Anterior cingulate cortex (tissue), 58 donors: ENCODE measurements at places on chromosomes 6 and 20.

GRCh38 chr6:16334671-16335070, 96.3 kb downstream of the GMPR start:
- DNase-seq = no peak

DNA sequence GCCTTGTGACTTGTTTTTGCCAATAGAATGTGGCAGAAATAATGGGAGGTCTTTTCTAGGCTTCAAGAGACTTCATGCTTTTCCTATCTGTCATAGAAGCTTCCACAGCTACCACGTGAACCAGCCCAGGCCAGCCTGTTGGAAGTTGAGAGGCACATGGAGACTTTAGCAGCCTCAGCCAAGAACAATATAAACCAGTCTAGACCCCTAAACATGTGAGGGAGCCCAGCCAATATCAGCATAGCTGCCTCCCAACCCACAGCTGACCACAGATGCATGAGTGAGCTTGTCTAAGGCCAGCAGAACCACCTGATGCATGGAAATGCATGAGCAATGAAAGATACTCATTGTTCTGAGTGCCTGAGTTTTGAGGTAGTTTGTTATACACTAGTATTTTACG, 540.7 kb upstream of the BTBD3 start:
- DNase-seq = no peak

DNA sequence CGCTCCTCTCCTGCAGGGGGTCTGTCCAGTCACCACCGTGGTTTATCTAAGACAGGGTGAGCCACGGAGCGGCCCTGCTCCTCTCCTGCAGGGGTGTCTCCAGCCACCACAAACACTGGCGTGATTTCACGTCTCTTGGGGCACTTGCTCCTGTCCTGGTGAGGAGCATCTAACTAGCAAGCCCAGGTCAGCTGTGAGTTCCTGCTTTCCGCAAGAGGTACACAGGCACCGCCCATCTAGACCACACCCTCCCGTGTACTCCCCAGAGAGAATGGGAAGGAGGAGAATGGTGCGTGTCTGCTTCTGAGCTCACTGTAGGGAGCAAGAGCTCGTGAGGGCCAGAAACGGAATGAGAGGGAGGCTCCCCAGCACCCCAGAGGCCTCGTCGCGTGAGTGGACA, 40.7 kb downstream of the DACT2 start:
- DNase-seq = no peak

GRCh38 chr20:47662483-47663353, 122.6 kb downstream of the SULF2 start:
- DNase-seq = no peak

DNA sequence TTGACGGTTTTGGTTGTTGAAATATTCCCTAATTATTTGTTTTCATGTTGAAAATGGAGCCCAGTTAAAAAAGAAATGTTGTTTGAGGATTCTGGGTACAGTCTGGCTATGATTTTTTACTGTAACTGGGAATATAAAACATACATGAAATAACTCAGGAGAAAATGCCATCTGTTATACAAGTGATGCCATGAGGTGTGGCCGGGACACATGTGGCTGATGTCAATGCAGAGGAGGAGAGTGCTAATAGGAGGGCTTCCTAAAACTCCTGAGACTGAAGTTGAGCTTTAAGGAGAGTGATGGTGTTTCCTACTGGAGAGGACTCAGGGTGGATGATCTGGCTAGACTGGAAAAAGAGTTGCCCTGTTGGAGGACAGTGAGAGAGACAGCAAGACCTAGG, 12.7 kb downstream of the SCAND1 start:
- no peak for DNase-seq

DNA sequence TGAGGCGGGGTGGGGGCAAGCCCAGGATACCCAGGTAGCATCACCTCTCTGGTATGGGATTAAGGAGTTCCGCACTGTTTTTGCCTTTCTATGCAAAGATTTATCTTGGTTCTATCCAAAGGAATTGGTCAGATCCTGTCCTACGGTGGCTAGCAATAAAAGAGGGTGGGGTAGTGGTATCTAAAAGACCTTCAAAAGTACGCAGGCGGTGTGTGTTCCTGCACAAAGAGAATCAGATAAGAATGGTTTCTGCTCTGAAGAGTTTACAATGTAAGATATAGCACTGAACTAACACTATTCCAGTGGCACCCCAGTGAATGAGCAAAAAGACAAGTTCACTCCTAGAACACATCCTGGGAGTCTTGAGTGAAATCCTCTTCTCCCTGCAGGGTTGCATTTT, 6.3 kb downstream of the MRPS18A start:
- no peak for DNase-seq

DNA sequence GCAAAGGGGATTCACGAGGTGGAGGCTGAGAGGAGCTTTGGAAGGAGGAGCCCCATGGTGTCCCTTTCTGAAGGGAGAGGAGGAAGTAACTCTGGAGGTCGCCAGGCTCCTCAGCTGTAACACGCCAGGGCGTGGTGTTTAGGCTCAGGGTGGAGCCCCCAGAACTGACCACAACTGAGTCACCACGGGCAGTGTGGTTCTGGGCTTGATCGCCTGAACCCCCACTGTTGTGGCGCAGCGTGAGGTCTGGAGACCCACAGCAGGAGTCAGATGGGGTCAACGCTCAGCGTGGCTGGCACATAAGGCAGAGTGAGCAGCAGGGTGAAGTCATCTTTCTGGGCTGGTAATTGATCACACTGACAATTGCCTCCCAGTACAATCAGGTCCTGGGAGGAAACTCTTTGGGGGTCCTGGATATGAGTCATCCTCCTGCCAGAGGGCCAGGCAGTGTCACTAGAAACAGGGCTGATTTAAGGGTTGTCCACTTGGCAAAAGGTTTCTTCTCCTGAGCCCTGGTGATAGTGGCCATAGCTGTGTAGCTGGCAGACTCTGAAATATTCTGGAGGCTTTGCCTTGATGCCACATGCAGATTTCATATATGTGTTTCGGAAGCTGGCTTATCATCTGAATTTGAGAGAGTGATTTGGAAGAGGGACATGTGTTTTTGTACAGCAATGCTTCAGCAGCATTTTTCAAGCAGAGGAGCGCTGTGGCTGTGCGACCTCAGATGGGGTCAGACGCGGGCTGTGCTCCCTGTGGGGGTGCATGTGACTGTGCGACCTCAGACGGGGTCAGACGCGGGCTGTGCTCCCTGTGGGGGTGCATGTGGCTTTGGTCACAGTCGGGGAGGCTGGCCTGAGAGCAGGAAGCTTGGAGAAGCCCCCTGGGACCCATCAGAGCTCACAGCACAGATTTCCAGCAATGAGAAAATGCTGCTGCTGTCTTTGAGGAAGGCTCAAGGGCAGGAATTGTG, 50.0 kb downstream of the SYNJ2 start:
- DNase-seq = no peak

DNA sequence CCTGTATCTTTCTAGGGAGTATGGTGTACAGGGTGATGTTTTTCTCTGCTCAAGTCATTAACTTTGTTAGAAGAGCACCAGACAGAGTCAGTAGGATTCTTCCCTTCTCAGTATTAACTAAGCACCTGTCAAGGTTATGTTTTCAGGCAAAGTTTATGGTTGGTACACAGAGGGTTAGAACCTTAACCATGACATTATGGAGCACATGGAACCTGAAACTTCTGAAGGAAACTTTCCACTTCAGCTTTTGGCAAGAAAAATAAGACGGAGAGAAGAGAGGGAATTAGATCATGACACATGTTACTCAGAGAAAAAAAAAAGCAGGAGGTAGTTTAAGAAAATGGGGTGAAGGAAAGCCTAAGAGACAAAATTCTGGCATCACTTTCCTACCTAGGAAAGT, 112.9 kb upstream of the PDE7B start:
- DNase-seq = no peak

GRCh38 chr20:43916881-43917371, 2.3 kb downstream of the TOX2 start:
- DNase-seq = no peak
